Fibroblast of skin of abdomen (primary cell): ENCODE measurements at places on chromosomes 5 and 9.
A peak's percentile ranks its signal among the peaks of the same experiment; 100 is the strongest.

- DNase-seq = peak; percentile 16
These were observed 1042.3 kb downstream of the CDH12 start for GRCh38 chr5:21810737-21811316.

GRCh38 chr5:112957036-112957808 is 19.4 kb upstream of the DCP2 start:
- DNase-seq = no peak

- DNase-seq = no peak
These were observed at the start of gene FAM170A for GRCh38 chr5:119629339-119629738. TSS of gene FAM170A (plus strand) at chr5:119629558. CDS start at chr5:119629769, 211 bp downstream.

DNA sequence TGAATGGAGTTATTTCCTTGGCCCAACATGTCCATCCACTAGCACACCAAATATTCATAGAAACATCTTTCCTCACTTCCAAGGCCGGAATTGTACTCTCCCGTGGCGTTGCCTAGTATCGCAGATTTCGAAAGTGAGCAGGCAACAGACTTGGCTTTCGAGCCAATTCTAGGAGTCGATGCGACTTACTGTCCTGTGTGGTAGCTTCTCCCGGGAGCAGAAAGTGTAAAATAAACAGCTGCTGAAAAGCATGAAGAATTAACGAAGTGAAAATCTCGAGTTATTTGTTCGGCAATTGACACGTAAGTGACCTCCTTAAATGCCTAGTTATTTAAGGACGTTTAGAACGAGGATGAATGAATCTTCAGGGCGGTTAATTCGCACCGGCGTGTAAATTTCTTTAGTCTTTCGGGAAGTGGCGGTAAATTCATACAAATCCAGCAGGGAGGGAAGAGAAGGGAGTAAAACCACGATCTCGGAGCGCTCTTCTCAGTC is 449 bp upstream of the PCSK5 start:
- peak; percentile 67 for DNase-seq

DNA sequence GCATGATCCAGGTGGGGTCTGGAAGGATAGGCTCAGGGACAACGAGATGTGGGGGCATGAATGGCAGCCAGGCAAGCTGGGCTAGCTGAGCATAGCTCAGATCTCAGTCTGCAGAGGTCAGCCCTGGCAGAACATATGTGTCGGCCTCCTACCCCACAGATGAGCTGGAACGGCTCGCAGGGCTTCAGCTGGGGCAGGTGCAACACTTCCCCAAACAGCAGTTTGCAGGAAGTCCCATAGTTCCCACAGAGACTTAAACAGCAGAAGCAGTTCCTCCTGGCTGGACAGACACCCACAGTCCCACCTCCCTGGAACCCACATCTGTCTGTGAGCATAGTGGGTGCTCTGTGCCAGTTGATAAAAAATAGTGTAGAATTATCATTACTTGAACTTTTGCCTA is 404.6 kb downstream of the GADD45G start:
- DNase-seq = no peak

DNA sequence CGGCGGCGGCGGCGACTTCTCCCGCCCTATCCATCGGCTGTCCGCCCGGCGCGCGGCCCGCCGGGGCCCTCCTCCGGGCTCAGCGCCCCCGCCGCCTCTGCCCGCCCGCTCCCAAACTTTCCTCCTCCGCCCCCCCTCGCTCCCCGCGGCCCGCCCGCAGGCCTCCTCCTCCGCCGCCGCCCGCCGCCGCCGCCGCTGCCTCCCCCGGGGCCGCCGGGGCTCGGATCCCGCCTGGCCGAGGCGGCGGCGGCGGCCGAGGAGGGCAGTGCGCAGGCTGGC is 460 bp upstream of the PBX3 start:
- DNase-seq = no peak

- no peak for DNase-seq
These were observed 201.2 kb upstream of the CDKN2B start for GRCh38 chr9:22210262-22210661.

DNA sequence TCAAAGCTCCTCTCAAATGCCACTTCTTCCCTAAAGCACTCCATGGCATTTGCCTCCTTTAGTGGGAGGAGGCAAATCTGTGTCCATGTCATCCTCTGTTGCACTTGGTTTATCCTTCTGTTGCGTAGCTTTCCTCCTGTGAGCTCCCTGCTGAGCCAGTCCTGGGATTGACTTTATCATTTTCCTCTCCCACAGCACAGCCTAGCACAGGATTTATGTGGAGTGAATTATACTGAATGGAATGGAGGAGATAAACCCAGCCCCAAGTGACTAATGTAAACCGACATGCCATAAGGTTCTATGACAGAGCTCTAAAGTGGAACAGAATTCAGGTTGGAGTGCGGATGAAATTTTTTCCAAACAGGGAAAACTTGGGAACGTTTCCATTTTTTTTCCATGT is 26.4 kb upstream of the TOMM5 start:
- DNase-seq = peak; percentile 66

- no peak for DNase-seq
These were observed 28.2 kb downstream of the RETREG1 start for GRCh38 chr5:16588434-16589214.

DNA sequence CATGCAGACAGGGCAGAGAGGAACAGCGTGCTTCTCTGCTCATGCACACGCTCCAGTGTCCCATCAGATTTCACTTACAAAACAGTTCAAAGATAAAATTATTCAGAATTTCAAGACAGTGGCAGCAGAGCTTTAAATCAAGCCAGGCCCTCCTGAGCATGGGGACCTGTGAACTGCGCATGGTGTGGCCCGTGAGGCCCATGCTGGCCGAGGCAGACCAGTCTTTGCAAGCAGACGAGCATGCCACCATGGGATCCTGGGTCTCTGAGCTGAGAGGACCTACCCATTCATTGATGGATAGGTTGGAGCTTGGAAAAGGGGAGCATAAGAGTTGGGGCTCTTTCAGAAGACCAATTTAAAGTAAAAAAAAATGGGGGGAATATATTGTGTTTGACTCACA is 35.0 kb upstream of the SAP30L start:
- DNase-seq = no peak

- DNase-seq = no peak
These were observed 302.2 kb downstream of the ZNF608 start for GRCh38 chr5:124444147-124444775.

DNA sequence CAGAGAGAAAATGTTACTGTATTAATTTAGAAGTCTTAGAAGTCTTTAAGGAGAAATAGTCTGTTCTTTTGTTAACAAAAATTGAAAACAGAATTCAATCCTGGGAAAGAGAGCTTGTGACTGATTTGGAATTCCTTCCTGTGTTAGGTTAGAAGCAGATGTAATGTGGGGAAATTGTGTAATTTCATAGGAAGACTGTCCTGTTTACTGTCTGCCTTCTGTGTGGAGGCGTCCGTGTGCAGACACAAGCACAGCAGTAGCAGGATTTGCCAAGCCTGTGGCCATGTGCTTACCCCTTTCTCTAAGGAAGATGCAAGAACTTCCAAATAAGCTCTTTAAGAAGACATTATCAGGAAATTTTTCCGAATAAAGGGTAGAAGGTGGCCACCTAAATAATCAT is 36.7 kb upstream of the F2R start:
- DNase-seq = peak; percentile 65
